ENCODE measurements at places on chromosomes 3 and 15.

- no peak for DNase-seq
Observed at GRCh38 chr15:28103831-28104230, 4.7 kb upstream of the OCA2 start.

DNA sequence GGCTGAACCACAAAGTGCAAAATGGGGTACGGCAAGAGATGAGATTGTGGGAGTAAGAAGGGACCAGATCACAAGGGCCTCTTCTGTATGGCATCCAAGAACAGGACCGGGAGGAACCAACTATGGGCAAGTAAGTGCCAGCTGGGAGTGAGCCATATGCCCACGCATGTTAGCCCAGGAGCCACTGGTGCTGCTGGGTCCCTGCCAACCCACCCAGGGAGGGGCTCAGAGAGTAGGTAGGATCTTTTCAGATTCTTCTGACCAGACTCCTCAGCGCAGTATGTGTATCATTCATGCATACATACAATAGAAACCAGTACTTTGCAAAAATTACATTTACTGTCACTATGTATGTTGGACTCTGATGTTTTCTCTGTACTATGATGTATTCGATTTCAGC is 54.0 kb downstream of the RAB11A start:
- DNase-seq: no peak

GRCh38 chr3:36496684-36497633 is 116.7 kb downstream of the STAC start:
- DNase-seq: peak; percentile 91

DNA sequence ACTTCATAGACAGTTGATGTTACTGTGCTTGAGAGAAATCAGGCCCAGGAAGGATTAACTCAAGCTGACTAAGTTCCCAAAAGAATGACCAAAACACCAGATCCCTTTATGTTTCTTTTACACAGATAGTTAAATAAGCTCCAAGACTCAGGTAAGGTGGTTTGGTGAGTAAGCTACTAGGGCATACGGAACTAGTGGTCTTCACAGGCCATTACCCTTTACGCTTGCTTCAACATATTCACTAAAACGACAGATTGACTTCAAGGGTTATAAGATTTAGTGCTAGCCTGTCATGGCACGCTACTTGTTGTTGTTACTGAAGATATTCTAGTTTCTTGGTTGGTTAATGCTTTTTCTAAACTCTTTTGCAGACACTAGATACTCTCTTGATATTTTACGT is 369.3 kb downstream of the LPP start:
- DNase-seq: no peak

DNA sequence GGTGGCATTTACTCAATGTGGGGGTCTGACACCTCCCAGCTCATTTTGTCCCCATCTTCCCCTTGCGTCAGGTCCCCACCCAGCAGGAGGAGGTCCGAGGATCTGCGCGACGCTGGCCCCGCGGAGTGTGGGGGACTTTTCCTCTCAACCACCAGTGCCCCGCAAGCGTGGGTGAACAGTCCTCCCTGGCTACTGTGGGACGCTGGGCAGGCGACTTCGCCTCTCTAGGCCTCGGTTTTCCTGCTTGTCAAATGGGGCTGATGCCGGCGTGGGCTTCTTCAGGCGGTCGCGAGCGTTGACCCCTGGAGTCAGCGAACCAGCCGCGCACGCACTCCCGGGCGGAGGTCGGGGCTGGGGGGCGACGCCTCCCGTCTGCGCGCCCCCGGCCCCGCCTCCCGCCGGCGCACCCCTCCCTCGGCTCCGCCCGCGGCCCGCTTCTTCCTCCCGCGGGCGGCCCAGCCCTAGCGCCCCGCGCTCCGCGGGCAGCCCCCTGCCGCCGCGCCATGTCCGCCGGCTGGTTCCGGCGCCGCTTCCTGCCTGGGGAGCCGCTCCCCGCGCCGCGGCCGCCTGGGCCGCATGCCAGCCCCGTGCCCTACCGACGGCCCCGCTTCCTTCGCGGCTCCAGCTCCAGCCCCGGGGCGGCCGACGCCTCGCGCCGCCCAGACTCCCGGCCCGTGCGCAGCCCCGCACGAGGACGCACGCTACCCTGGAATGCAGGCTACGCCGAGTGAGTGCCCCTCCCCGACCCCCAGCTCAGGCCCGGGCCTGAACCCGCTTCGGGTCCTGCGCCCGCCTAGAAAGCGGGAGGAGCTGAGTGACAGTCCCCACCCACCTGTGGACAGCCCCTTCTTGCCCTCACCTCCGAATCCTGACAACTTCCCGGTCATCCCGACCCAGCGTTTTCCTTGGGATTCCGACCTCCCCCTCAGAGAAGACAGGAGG is at the start of gene PPM1M:
Gene PPM1M, plus strand, starts transcription at position 438 of the 942 bp plus-strand sequence. Its CDS starts 66 bp downstream, at position 504.
- no peak for DNase-seq

- DNase-seq: no peak
Observed at GRCh38 chr3:67876261-67876660, 221.8 kb upstream of the SUCLG2 start.

DNA sequence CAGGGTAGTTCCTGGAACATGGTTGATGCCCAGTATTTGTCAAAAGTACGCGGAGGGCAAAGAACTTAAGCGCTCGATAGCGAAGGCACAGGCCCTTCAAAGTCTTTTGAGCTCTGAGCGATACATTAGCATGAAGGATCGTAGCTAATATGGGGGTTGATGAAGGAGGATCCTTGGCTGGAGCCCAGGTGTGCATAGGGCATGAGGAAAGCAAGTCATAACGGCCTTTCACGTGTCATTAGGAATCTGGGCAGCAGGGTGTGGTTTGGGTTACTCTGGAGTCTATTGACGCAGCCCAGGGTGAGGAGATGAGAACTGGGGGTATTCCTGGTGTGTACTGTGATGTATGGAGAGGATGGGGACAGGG is 31.7 kb downstream of the SPINK8 start:
- no peak for DNase-seq

DNA sequence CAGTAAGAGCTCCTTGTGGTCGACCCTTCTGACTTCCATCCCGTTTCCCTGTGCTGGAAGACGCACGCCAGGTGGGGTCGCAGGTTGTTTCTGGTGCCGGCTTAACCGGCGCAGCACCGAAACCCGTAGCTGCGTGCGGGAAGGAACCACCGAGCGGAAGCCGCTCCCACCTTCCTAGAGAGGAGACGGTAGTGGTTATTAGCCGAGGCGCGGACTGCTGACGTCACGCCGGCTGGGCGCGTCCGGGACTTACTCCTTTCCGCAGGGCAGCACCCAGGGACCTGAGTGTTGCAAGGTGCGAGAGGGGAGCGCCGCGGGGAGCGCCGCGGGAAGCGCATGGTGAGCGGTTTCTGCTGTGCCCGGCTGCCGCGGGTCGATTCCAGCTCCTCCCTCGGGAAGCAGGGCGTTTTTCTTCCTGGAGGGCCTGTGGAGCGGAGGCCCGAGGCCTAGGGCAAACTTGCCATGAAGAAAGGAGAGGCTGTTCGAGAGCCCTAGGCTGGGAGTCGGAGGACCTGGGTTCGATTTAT is at the start of gene ZNF501:
Gene ZNF501, plus strand, starts transcription at position 252 of the 527 bp plus-strand sequence. CDS start 4,787 bp downstream, outside the sequence.
- peak; percentile 78 for DNase-seq

- DNase-seq: peak; percentile 18
Observed at GRCh38 chr15:100879464-100880138, at the start of gene ALDH1A3. Gene ALDH1A3, plus strand, starts transcription at chr15:100879831. Its CDS starts 77 bp downstream, at chr15:100879908.

DNA sequence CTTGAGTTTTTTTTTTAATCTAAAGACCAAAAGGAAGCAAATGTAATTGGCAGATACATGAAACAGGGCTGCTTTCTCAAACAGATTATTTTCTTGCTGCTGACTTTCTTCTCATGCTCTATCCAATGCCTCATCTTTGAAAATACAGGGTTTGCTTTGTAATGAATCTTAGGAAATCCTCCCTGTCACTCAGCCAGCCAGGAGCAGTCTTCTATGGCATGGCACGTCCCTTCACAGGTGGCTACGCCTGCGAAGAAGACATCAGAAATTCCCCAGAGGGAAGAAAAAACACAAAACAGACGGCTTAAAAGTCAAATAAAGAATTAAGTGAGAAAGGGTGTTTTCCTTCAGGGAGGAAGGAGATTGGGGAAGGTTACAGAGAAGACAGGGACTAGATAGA is 242.5 kb downstream of the IGSF11 start:
- no peak for DNase-seq

GRCh38 chr3:55746808-55747413 is 259.8 kb upstream of the WNT5A start:
- DNase-seq: no peak

DNA sequence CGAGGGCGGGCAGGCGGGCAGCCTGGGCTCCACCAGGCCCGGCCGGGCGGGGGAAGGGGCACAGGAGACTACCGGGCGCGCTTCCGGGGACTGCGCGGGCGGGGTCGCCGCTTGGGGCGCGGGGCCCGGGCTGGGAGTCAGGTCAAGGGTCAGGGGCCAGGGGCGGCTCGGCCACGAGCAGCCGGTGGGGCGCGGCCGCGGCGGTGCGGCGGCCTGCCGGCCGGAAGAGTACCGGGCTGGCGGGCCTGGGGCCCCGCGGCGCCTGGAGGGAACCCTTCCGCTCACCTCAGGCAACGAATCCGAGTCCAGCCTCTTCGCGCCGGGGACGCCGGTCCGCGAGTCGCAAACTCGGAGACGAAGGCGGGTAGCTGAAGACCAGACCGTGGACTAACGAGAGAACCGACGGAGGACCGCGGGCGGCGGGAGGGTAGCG is 225 bp downstream of the RHOA start:
- DNase-seq: no peak

DNA sequence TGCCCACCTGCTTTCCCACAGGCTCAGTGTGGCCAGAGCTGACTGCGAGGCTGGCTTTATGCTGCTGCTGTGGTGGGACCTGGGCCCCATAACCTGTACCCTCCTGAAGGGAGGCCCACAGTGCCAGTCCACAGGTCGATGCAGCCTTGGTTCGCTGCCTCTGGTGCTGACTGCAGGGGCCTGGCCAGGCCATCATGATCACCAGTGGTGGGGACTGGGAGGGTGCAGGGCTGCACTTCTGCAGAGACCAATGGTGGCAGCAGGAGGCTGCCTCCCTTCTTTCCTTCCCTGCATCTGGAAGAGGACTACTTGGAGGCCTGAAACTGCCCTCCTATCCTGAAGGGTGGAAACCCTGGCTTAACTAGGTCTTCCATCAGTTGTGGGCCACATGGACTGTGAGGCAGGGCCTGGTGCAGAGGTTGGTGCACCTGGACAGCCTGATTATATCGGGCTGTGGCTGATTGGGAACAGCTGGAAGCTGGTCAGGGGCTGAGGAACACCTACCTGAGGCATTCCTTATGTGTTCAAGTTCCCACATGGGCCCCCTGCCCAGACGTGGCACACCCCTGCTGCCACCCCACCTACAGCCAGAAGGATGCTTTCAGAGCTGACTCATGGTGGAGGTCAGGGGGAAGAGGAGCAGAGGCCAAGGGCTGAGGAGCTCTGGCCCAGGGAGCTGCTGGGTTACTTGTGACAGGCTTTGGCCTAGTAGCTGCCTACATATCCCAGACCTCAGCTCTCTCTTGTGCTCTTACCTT is 29.8 kb downstream of the POMGNT2 start:
- no peak for DNase-seq

DNA sequence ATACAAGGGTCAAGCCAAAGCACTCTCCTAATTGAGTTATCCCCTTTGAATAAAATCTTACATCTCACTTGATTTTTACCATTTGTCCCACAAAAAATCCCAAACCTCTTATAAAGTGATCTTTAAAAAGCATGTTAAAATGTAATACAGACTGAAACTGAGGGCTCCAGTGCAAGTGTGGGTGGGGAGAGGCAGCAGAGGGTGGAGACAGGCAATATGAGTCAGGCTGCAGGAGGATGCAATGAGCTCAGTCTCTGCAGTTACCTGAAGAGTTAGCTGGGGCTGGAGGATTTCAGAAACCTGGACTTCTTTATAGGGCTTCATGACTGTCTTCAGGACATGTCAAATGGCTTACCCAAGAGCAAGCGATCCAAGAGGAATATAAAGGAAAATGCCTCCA is 14.2 kb upstream of the COLQ start:
- DNase-seq: no peak

DNA sequence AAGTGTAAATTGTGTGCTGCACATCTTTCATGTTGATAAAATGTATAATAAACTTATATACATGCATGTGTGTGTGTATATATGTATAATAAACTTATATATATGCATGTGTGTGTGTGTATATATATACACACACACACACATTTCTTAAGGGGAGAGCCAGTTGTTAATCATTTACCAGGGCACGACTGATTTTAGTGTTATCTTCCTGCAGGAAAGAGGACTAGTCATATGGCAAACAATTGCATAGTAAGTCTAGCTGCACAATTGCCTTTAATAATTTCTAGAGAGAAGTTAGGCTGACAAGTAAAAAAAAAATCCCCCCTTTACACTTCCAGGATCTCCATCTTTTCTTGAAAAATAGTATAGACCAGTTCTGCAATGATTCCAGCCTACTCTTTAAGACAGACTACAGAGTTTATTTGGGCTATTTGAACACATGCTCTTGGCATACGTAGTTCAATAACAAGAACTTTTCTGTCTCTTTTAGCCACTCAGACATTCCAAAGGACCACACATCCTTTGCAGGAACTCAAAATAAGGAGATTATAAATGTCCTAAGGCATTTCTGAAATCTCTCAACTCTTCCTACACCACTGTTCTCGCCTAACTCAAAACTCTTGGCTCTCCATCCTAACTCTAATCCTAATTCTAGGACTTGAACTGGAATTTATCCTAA is 163.6 kb upstream of the SETMAR start:
- no peak for DNase-seq

GRCh38 chr15:38618242-38618955 is 53.8 kb upstream of the RASGRP1 start:
- DNase-seq: no peak

DNA sequence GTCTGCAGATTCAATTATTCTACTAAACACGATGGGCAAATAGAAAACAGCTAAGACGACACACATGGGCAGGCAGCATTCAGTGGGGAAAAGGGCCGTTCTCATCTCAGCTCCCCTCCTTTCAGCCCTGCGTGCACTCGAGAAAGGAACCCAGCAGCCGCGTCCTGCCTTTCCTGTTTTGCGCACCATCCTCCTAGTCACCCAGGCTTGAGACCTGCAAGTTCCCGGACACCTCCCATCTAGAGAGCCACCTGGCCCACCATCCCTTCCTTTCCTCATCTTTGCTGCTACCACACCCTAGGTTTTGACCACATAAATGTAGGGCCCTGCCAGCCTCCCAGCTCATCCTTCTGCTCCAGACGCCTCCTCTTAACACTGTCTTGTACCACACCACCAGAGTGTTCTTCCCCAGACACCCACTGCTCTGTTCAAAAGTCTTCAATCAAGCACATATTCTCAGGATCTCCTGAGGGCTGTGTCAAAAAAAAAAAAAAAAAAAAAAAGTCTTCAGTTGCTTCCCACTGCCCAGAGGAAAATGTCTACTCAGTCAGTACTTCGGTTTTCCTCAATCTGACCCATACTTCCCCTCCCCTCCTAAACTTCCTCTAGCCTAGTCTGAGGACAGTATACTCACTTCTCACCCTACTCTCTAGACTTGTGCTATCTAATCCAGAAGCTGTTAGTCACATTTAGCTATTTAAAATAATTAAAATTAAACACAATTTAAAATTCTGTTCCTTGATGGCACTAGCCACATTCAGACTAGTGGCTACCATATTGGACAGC is 182.0 kb downstream of the STT3B start:
- DNase-seq: peak; percentile 38

Measured in MV-4-11 (cell line).